Fibroblast of skin of left biceps (primary cell): ENCODE measurements at places on chromosomes 3 and 15.

- no peak for DNase-seq
Observed at GRCh38 chr3:43378066-43378935, 92.0 kb downstream of the SNRK start.

DNA sequence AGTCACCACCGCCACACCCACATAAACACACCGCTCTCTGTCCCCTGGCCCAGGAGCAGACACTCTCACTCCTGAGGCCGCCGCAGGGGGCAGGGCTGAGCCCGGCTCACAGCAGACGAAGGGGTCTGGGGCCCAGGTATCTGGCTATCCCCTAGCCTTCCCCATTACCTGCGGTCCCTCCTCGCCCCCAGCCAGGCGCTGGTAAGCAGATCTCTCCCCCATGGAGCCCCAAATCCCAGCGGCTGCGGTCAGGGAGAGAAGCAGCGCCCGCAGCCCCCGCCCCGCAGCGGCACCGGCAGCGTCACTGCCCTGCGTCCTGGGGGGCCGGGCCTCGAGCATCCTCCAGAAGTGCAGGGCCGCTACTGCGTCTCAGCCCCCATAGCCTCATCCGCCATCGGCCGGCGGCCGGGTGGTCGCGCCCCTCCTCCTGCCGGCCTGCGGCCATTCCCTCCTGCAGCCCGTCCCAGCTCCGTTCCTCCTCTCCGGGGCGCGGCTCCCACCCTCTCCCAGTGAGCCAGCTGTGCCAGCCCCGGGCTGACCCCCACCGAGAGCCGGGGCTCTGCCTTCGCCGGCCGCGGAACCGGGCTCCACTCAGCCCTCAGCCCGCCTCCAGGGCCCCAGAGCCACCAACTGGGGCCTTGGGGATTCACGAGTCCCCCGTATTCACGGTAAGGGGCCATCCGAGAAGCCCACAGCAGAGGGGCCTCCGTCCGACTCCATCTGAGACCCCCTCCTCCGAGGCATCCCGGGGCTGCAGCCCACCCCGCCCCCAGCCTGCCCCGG is 13.1 kb downstream of the TNK2 start:
- no peak for DNase-seq

DNA sequence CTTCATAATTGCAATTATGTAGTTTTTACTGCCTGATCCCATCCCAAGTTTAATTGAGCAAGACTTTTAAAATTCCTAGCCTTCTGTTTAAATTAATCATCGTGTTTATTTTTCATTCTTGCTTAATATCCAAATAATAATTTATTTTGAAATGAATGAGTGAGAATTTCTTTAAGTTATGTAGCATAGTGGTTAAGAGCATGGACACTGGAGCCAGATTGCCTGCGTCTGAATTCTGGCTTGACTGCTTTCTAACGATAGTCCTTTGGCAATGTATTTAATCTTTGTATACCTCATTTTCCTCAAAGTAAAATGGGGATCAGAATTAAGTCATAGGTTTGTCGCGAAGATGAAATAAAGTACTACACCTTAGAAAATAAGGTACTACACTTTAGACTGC is 71.4 kb downstream of the LRRC49 start:
- no peak for DNase-seq

DNA sequence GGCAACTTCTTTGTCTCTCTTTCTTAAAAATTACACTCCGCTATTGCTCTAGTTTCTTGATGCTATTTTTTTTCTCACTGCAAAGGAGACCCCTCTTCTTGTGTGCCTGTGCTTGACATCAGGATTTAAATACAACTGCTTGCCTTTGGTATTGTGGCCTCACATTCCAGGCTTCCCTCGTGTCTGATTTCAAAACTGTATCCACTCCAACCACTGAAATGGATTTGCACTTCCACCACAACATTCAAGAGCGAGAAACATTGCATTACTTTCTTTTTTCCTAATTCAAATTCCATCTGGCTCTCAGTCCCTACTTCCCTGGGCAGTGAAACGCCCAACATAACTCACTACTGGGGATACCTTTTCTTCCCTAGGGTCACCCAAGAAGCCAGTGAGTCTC is 50.4 kb upstream of the PXYLP1 start:
- no peak for DNase-seq

DNA sequence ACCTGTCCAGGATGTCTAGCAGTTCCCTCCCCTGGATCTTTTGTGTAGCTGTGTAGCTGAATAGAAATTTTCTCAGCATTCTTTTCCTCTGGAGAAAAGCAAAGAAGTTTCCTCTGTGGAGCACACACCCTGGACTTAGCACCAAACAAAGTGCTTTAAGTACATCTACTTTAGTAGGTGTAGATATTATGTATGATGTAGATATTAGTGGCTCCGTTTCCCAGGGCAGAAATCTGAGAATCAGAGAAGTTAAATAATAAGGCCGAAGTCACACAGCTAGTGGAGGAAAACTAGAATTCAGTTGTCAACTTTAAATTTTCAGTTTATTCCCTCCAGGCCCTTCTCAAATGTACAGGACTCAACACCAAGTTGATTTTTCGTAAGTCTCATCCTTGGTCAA is 401.7 kb upstream of the NR2F2 start:
- DNase-seq = no peak

DNA sequence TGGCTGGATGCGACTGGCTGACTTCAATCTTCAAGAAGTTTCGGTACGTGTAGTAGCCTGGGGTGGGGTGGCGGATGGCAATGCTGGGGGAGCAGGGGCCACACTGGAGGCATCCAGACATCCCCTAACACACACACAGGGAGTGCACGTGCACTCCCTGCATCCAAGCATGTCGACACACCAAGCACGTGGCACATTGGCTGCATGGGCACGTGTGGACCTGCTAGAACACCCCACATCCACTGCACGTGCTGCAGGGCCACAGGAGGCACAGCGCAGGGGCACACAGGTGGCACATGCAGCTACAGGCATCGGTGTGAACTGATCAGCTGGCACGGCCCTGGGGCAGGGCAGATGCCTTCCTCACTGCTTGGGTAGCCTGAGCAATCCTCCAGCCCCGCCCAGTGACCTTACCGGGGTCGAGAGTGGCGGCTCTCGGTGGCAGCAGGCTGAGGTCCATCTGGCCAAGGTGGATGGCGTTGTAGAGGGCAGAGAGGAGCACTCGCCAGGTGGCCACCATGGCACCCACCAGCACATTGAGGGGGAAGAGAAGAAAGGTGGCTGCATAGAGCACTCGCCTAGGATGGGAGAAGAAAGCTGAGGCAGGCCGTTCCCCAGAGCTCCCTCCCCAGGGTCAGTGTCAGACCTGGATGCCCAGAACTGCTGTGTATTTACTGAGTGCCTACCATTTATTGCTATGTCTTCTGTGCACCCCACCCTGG is 7.5 kb downstream of the ISLR start:
- no peak for DNase-seq

DNA sequence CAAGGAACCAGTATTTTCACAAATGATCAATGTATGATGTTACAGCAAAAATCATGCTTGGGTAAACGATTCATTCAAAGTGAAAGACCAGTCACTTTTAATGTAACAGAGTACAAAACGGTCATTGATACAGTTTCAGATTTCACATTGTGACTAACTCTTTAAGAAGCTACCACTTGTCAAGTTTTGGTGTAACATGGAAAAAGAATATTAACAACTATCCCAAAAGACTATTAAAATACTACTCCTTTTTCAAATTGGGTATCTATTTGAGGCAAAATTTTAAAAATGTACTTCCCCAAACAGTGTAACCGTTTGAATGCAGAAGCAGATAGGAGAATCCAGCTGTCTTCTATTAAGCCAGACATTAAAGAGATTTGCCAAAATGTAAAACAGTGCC is 31.7 kb downstream of the AKAP13 start:
- DNase-seq = no peak

DNA sequence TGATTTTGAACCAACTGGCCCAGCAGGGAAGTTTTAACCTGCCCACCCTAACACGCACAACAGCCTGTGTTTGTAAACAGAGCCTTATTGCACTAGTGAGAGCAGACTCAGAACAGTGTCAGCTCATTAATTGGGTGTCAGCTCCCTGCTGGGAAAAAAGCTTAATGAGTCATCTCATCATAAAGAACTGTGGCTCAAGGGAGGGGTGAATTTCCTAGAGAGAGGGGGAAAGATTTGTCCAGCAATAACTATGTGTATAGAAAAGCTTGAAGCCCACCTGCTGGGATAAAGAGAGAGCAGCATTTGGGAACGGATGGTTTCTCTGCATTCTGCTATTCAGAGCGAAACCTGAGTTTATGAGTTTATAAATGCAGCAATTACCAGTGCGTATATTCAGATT is 48.9 kb upstream of the GMNC start:
- DNase-seq = no peak

DNA sequence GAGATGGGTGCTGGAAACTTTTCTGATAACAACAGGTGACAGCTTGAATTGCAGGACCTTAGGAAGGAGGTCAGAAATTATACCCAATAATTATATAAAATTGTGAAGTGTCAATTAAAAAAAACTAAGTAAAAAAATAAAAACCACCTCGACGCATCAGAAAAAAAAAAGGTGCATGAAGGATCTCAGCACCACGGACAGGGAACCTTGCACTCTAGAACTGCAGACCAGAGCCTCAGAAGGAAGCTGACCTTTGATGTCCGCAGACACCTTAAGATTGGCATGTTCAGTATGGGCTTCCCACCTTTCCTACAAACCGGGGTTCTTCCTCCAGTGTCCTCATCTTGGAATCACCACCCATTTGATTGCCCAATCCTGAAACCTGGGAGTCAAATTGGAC is 60.9 kb downstream of the SCN10A start:
- no peak for DNase-seq

- no peak for DNase-seq
Observed at GRCh38 chr3:40309925-40310695, 603 bp downstream of the EIF1B start.

- DNase-seq = no peak
Observed at GRCh38 chr3:129560911-129561594, 18.1 kb downstream of the H1-8 start.

DNA sequence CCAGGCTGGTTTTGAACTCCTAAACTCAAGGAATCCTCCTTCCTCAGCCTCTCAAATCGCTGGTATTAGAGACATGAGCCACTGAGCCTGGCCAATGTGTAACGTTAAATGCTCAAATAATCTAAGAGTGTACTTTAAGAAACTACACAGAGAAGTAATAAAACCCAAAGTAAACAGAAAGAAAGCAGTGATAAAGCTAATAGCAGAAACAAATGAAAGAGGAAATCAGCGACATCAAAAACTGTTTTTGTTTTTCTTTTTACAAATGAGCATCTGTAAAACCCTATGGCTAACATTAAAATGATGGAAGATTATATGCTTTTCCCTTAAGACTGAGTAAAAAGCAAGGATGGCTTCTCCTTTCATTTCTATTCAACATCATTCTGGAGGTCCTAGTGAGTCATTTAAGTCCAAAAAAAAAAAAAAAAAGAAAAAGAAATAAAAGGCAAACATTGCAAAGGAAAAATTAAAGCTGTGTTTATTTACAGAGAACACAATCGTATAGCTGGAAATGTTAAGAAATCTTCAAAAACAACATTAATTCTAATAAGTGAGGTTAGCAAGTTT is 36.8 kb upstream of the FNDC3B start:
- DNase-seq = no peak

DNA sequence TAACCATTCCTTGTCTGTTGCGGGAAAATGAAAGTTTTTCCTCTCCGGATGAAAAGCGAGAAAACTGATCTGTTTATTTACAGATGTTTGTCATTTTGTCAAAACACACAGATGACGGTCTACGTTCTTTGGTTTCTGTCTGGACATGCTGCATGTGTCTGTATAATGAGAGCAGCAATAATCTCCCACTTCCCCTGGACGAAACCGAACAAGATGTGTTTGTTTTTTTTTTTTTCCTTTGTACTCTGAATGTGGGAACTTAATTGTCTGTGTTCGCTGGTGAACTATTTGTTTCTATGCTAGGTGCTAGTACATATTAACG is 33.6 kb downstream of the PTPRG start:
- DNase-seq = no peak

- DNase-seq = no peak
Observed at GRCh38 chr15:69170597-69170996, 10.2 kb downstream of the GLCE start.

DNA sequence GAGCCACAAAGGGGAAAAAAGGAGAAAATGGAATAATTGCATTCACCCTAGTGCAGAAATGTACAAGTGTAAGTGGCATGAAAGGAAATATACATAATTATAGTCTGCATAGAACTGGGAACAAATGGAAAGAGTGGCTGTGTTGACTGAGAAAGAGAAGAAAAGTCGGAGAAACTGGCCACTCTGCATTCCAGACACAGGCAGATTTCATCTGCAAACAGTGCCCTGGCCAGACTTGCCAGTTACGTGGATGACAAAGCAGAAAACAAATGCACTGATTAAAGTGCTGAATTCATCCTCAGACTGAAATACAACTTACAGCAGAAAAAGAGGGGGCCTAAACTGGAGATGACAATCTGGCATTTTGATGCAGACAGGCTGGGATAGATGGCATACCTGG is 129.8 kb downstream of the FGF12 start:
- no peak for DNase-seq

- DNase-seq = no peak
Observed at GRCh38 chr15:97598353-97598798, 362.1 kb upstream of the ARRDC4 start.
